ENCODE measurements at places on chromosomes 2 and 18.

GRCh38 chr2:172726172-172726735, 9.4 kb upstream of the RAPGEF4 start:
- no peak for DNase-seq

DNA sequence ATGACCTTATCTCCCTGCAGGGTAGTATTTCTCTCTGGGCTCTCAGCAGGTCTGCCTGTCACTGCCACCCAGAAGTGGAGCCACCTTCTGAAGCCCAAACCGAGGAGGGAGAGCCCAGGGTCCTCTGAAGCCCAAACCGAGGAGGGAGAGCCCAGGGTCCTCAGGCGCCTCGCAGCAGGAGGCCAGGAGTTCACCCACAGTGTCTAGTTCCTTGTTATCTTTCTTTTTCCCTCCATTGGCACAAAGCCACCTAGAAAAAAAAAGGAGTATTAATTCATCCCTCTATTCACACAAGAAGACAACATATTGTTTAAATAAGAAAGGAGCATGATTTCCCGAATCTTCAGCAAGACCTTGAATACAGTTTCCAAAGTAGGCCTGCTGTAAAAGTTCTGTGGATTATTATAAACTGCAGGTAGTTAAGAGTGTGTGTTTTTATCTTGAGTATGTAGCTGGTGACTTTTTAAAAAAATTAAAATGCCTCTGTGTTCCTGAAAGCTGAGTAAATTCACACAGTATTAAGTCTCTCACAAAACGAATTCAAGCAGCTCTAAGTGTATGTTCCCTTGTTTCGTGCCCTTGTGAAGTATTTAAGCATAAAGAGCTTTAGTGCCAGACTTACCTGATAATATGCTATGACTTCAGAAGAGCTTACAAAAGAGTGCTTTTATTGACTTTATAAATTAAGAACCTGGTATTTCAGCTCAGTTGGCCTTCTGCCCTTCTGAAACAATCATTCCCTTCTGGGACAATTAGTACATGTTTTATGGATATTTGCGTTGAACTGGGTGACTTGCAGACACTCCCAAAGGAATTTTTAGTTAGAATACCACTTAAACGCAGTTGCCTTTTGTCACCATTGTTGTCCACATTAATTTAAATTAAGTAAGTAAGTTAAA, 11.7 kb upstream of the GRHL1 start:
- DNase-seq = no peak

- no peak for DNase-seq
Measured at GRCh38 chr2:19675856-19676460, 225.8 kb downstream of the TTC32 start.

DNA sequence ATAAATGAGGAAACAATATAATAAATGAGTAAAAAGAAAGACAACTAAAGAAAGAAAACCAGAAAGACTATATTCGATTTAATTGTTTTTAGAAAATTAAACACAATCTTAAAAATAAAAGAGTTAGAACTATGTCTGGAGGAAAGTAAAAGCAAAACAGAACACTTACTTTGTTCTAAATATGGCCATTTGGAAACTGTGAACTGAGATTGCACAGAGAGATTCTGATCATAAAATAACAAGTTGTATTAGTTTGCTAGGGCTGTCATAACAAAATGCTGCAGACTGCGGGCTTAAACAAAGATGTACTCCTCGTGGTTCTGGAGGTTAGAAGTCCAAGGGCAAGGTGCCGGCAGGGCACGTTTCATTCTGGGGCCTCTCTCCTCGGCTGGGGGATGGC, 128.1 kb upstream of the AQP4 start:
- no peak for DNase-seq

- no peak for DNase-seq
Measured at GRCh38 chr2:174138161-174138560, 110.2 kb downstream of the OLA1 start.

GRCh38 chr2:780002-780401, 102.8 kb upstream of the TMEM18 start:
- DNase-seq = no peak

DNA sequence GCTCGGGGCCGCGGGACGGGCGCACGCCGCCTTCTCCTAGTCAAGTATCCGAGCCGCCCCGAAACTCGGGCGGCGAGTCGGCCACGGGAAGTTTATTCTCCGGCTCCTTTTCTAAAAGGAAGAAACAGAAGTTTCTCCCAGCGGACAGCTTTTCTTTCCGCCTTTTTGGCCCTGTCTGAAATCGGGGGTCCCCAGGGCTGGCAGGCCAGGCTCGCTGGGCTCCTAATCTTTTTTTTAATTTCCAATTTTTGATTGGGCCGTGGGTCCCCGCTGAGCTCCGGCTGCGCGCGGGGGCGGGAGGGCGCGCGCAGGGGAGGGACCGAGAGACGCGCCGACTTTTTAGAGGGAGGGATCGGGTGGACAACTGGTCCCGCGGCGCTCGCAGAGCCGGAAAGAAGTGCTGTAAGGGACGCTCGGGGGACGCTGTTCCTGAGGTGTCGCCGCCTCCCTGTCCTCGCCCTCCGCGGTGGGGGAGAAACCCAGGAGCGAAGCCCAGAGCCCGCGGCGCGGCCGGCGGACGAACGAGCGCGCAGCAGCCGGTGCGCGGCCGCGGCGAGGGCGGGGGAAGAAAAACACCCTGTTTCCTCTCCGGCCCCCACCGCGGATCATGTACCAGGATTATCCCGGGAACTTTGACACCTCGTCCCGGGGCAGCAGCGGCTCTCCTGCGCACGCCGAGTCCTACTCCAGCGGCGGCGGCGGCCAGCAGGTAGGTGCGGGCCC, 617 bp downstream of the FOSL2 start:
- DNase-seq = peak; percentile 76

GRCh38 chr2:103448495-103448894, 686.7 kb downstream of the TMEM182 start:
- no peak for DNase-seq

All from hepatic stellate cell (primary cell).